ENCODE measurements at places on chromosomes 5 and 9. TPM values are rescaled to one million over a fixed set of nuclear protein-coding genes. Genes with fewer than 3 reads are reported as not detected.
A peak's percentile ranks its signal among the peaks of the same experiment; 100 is the strongest.

TAF1L gene
- not detected for total RNA-seq

DNA sequence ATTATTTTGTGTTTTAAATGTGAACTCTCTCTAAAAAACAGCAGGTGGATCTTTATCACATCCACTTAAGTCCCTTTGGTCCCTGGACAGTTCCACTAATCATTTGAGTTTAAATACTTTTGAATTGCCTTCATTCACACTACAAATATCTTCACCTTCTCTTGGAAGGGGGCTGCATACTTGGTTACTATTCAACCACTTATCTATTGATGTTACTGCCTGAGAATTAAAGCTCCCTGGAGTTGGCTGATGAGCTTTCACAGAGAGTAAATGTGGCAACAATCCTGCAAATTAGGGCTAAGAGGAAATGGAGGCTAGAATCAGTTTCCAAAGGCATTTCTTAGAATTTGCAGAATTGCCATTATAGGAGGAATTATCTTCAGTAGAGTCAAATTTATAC, 180.4 kb downstream of the ST8SIA4 start:
- H3K4me3 ChIP-seq: no peak overlapping the region
- no peak for DNase-seq
- no peaks in the 10 kb centered on the region for H3K4me1 ChIP-seq
- no peaks in the 10 kb centered on the region for H3K36me3 ChIP-seq
- no peak overlapping the region for H3K27ac ChIP-seq
- peaks cover 8% of the 10 kb centered on the region for H3K27me3 ChIP-seq

GRCh38 chr9:84481636-84482218, 141.2 kb upstream of the SLC28A3 start:
- H3K27me3 ChIP-seq: no peaks in the 10 kb centered on the region
- no peak overlapping the region for H3K27ac ChIP-seq

DNA sequence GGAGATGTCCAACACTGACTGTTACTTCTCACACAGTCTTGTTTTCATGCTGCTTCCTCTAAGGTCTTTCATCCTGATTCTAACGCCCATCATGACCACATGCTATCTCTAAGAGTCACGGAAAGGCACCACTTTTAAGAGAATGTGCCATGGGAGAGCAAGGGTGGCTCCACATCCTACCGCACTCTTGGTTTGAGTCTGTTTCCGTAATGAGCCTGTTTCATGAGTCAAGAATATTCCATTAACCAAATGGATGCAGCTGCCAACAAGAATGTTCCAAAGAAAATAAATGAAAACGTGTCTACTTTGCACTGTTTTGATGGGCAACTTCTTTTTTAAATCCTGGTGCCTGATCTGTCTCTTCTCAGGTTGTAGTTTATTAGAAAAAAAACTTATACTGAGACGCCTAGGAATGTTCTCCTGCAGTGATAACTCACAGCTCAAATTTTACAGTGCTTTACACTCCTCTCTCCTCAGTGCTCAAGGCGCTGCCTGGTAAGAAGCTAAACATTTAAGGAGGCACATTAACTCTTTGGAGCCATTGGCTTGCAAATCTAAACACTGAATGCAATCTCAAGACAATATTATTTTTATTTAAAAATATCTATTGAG, 124.3 kb downstream of the FGF1 start:
- H3K27ac ChIP-seq: peak overlapping the region; percentile 79
- H3K4me3 ChIP-seq: no peak overlapping the region
- H3K27me3 ChIP-seq: no peaks in the 10 kb centered on the region
- no peak for DNase-seq
- H3K4me1 ChIP-seq: peaks cover 25% of the 10 kb centered on the region

- H3K27ac ChIP-seq: peak overlapping the region; percentile 32
- H3K27me3 ChIP-seq: no peaks in the 10 kb centered on the region
- H3K4me3 ChIP-seq: no peak overlapping the region
- no peaks in the 10 kb centered on the region for H3K36me3 ChIP-seq
- no peak for DNase-seq
- H3K4me1 ChIP-seq: peaks cover 45% of the 10 kb centered on the region
These were observed 438.2 kb downstream of the ARHGEF28 start for GRCh38 chr5:74064225-74064624.

GRCh38 chr9:131682261-131682660, 57.6 kb downstream of the RAPGEF1 start:
- no peaks in the 10 kb centered on the region for H3K27me3 ChIP-seq
- H3K4me1 ChIP-seq: peaks cover 66% of the 10 kb centered on the region
- peaks cover 2% of the 10 kb centered on the region for H3K36me3 ChIP-seq
- H3K4me3 ChIP-seq: no peak overlapping the region

- no peaks in the 10 kb centered on the region for H3K27me3 ChIP-seq
- H3K27ac ChIP-seq: no peak overlapping the region
- DNase-seq: no peak
These were observed 338.1 kb upstream of the ATP10B start for GRCh38 chr5:161190086-161190485.

GRCh38 chr5:74116984-74117383, 491.0 kb downstream of the ARHGEF28 start:
- no peaks in the 10 kb centered on the region for H3K27me3 ChIP-seq
- no peak overlapping the region for H3K4me3 ChIP-seq
- no peak for DNase-seq

DNA sequence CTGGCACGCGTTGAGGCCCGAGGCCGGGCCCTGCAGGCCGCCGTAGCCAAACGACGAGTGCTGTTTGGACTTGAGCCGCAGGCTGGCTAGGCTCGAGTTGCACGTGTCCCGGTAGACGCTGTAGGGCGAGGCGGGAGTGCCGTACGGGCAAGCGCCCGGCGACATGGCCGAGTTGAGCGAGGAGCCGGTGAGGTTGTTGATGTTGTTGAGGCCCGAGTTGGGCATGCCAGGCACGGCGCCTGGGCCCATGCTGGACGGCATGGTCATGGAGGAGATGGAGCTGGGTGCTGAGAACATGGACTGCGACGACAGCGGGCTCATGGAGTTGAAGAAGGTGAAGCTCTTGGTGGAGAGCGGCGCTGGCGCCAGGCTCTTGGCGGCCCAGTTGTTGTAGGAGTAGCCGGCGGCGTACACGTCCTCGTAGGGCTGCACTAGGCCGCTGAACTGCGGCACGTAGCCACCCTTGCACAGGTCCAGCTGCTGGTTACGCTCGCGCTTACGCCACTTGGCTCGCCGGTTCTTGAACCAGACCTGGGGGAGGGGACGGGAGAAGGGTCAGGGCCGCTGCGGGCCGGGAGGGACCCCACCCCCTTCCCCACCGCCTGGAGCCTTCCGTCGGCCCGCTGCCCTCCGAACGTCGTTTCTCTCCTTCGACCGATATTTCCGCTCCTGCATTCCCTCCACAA, 5.1 kb downstream of the PITX1 start:
- peaks cover 2% of the 10 kb centered on the region for H3K36me3 ChIP-seq
- peaks cover 78% of the 10 kb centered on the region for H3K27me3 ChIP-seq
- no peak overlapping the region for H3K4me3 ChIP-seq
- no peak overlapping the region for H3K27ac ChIP-seq
- DNase-seq: no peak

GRCh38 chr5:62134811-62135210, 171.2 kb upstream of the KIF2A start:
- H3K36me3 ChIP-seq: no peaks in the 10 kb centered on the region
- no peak overlapping the region for H3K27ac ChIP-seq
- H3K27me3 ChIP-seq: peaks cover 14% of the 10 kb centered on the region
- no peak overlapping the region for H3K4me3 ChIP-seq
- no peak for DNase-seq
